ENCODE measurements at places on chromosomes 2 and 18. TPM values are rescaled to one million over a fixed set of nuclear protein-coding genes. Genes with fewer than 3 reads are reported as not detected.

DNA sequence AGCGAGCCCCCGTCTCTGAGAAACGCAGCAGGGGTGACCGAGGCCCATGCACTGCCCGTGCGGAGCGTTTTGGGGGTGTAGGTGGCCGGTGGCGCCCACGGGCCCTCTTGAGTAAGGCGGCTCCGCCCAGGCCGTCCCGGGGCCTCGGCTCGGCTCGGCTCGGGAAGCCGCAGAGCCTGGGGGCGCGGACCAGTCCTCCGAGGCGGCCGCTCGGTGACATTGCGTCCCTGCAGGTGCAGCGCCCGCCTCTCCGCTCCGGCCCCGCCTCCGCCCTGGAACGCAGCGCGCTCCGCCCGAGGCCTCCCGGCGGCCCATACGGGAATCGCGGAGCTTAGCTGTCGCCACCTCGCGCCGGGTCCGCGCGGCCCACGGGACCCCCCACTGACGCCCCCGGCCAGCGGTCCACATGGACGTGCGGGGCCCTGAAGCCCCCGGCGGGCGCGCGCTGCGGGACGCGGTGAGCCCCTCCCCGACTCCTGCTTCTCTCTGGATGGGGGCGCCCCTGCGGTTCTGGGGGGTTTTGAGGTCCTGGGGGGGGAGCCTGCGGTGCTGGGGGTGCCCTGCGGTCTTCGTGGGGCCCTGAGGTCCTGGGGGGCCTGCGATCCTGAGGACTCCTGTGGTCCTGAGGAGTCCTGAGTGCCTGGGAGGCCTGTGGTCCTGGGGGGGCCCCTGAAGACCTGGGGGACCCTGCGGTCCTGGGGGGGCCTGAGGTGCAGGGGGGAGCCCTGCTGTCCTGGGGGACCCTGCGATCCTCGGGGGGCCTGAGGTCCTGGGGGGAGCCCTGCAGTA lies at the start of gene HSBP1L1:
Gene HSBP1L1 (plus strand): TSS at position 314 of the 789 bp plus-strand sequence. CDS start 93 bp downstream, at position 407.
- H3K36me3 ChIP-seq = peaks cover 4% of the 10 kb centered on the region
- peaks cover 23% of the 10 kb centered on the region for H3K4me1 ChIP-seq
- H3K27me3 ChIP-seq = no peaks in the 10 kb centered on the region
- peak; percentile 78 for DNase-seq

The MYCN gene
- total RNA-seq = not detected

DNA sequence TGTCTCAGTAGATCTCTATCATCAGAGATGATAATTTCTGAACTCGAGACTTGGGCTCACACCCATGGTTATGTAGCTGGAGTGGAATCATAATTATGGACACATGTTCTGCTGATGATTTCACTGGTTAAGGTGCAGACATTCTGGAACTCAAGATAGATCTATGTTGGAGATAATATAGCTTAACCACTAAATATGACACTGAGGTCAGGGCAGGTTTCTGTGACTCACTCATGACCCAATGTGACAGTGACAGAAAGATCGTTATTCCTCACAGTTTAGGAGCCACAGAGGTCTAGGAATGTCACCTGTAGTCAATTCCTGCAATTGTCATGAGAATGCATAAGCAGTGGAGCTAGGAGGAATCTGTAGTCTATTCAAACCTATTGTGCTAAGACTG lies 828.6 kb downstream of the TRIB2 start:
- no peak overlapping the region for H3K27ac ChIP-seq
- no peaks in the 10 kb centered on the region for H3K27me3 ChIP-seq
- DNase-seq = no peak
- H3K4me1 ChIP-seq = no peaks in the 10 kb centered on the region

DNA sequence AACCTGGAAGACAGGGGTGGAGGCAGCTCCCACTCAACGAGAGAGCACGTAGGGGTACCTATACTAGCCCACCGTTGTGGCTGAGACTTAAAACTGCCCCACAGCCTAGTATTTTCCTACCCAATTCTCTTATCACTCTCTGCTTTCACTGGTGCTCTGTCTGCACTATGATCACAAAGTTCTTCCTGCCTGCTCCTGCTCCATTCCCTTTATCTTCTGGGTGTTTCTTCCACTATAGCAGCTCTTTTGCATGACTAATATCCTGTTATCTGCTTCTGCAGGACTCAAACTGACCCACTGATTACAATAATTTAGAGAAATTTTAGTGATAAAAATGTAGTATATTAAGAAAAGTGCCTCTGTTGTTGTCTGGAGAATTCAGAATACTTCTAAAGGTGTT lies 184.8 kb downstream of the LRP1B start:
- H3K27me3 ChIP-seq = no peaks in the 10 kb centered on the region
- no peak overlapping the region for H3K27ac ChIP-seq
- no peaks in the 10 kb centered on the region for H3K36me3 ChIP-seq
- H3K4me1 ChIP-seq = no peaks in the 10 kb centered on the region
- no peak for DNase-seq

- DNase-seq = peak; percentile 12
- no peaks in the 10 kb centered on the region for H3K27me3 ChIP-seq
- no peak overlapping the region for H3K27ac ChIP-seq
These were observed 7.3 kb upstream of the PLEK start for GRCh38 chr2:68357605-68358337.

- no peaks in the 10 kb centered on the region for H3K36me3 ChIP-seq
- DNase-seq = no peak
- no peaks in the 10 kb centered on the region for H3K4me1 ChIP-seq
- no peak overlapping the region for H3K4me3 ChIP-seq
- no peak overlapping the region for H3K27ac ChIP-seq
These were observed 61.3 kb upstream of the TXNDC2 start for GRCh38 chr18:9824474-9824832.

The DNAJC5G gene
- total RNA-seq = not detected

The UXS1 gene
- 41.9 TPM for total RNA-seq

GRCh38 chr2:223786943-223787342 lies 50.4 kb downstream of the AP1S3 start:
- H3K4me3 ChIP-seq = no peak overlapping the region
- no peaks in the 10 kb centered on the region for H3K4me1 ChIP-seq
- no peak overlapping the region for H3K27ac ChIP-seq
- H3K36me3 ChIP-seq = no peaks in the 10 kb centered on the region

The SESTD1 gene
- total RNA-seq = 12.4 TPM

The ABHD1 gene
- 0.17 TPM for total RNA-seq

GRCh38 chr18:49833814-49834213 lies 20.5 kb upstream of the ACAA2 start:
- DNase-seq = no peak
- H3K36me3 ChIP-seq = no peaks in the 10 kb centered on the region
- no peaks in the 10 kb centered on the region for H3K4me1 ChIP-seq
- H3K4me3 ChIP-seq = no peak overlapping the region

GRCh38 chr2:47891369-47892337 lies 14.6 kb downstream of the FBXO11 start:
- no peak for DNase-seq
- no peak overlapping the region for H3K4me3 ChIP-seq
- peaks cover 76% of the 10 kb centered on the region for H3K4me1 ChIP-seq
- H3K27me3 ChIP-seq = no peaks in the 10 kb centered on the region
- H3K36me3 ChIP-seq = peaks cover 7% of the 10 kb centered on the region
- no peak overlapping the region for H3K27ac ChIP-seq

The OTOS gene
- not detected for total RNA-seq

The DSC1 gene
- total RNA-seq = 0.20 TPM

GRCh38 chr18:79547413-79548076 lies 132.1 kb upstream of the CTDP1 start:
- H3K4me3 ChIP-seq = no peak overlapping the region
- no peaks in the 10 kb centered on the region for H3K36me3 ChIP-seq
- no peak overlapping the region for H3K27ac ChIP-seq
- H3K4me1 ChIP-seq = no peaks in the 10 kb centered on the region

DNA sequence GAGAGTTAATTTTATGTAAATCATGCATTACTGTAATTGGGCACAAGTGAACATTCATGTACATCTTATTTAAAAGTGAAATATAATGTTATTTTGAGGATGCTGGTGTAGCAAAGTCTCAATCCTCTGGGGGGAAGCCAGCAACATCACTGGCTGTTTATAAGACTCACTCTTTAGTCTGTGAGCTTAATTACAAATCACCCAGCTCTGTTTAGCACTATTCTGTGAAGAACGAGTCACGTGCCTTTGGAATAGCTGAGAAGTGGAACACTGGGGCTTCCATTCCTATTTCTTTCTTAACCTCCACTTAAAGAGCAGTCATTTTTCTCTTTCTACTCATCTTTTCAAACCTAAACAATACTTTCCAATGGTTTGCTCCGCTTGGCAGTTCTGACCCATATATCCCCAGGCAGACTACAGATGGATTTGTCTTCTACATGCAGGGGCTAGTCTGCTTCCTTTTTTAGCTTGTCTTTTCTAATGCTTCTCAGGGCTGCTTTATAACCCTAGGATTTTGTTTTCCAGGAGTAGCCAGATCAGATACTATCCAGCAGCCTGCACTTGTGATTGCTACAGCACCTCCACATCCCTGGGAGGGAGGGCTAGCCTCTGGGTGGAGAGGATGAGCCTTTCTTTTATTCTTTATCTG lies 95.3 kb upstream of the CAVIN2 start:
- DNase-seq = no peak
- H3K4me3 ChIP-seq = no peak overlapping the region
- H3K27me3 ChIP-seq = peaks cover 7% of the 10 kb centered on the region
- H3K27ac ChIP-seq = no peak overlapping the region
- no peaks in the 10 kb centered on the region for H3K4me1 ChIP-seq

DNA sequence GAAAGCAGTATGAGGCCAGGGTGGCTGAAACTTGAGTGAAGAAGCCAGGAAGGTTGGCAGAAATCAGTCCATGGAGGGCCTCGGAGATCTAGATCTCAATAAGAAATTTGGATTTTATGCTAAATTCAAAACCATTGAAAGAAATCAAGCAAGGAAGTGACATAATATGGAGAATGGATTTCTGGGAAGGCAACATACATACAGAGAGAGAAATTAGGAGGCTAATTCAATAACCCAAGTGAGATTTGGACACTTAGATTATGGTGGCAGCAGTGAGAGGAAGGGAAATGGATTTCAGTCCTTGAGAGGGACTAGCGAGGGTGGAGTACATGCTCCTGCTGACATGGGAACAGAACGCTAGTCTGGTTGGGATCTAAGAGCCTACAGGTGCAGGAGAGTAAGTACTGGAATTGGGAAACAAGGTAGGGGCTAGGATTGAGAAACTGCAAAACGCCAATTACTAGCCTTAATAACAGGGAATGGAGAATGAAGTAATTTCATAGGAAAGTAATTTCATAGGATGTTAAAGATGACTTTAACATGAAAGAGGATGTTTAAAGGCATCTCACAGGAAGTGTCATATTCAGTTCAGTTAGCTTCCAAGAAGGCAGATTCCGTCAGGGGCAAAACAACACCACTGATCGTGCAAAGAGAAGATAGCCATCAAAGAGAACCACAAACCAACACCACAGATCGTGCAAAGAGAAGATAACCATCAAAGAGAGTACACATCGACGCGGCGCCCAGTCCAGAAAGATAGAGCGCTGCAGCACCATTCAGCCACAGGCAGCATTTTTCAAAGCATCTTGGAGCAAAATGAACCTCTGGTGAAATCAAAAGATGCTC lies 27.2 kb downstream of the CDKL4 start:
- DNase-seq = peak; percentile 64
- H3K4me3 ChIP-seq = peak overlapping the region; percentile 57
- H3K27ac ChIP-seq = peak overlapping the region; percentile 87
- no peaks in the 10 kb centered on the region for H3K36me3 ChIP-seq

The GLI2 gene
- not detected for total RNA-seq

DNA sequence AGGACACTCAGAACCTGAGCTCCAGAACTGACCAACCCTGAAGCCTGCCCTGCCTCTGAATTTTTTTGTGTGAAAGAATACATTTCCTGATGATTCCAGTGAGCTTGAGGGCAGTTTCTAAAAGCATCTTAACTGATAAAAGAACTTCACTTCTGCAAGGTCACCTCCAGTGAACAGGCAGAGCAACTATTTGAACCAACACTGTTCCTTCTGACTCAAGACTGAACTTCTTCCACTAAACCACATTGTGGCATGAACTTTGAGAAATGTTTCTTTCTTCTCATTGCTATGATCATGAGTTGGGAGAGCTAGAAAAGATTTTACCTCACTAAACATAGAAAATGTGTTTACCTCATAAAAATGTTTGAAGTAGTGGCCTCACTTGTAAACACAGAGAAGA lies 83.8 kb upstream of the SERTAD2 start:
- no peaks in the 10 kb centered on the region for H3K27me3 ChIP-seq
- peaks cover 29% of the 10 kb centered on the region for H3K4me1 ChIP-seq
- DNase-seq = no peak
- H3K36me3 ChIP-seq = peaks cover 3% of the 10 kb centered on the region
- H3K4me3 ChIP-seq = no peak overlapping the region
- H3K27ac ChIP-seq = peak overlapping the region; percentile 30

GRCh38 chr2:216447293-216447692 lies 35.0 kb downstream of the SMARCAL1 start:
- H3K4me1 ChIP-seq = no peaks in the 10 kb centered on the region
- H3K27me3 ChIP-seq = no peaks in the 10 kb centered on the region
- no peak overlapping the region for H3K27ac ChIP-seq

DNA sequence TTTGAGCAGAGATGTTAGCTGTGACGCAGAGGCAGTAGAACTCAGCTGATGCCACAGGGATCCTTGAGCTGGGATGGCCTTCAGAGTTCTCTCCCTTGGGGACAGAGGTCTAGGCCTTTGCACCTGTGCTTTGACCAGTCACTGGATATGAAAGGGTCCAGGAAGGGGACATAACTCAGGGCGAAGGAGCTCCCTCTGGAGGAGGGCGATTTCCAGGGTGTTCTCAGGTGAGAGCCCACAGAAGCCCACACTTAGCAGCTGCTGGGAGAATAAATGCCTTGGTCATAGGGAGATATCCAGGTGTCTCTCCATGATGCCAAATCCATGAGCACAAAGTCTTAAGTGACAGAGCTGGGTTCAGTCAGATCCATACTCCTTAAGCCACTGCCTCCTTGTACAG lies 369.2 kb downstream of the NYAP2 start:
- H3K27ac ChIP-seq = no peak overlapping the region
- H3K36me3 ChIP-seq = no peaks in the 10 kb centered on the region
- no peak for DNase-seq
- H3K4me3 ChIP-seq = no peak overlapping the region
